K562 (cell line): ENCODE measurements at places on chromosomes 3 and 15.

DNA sequence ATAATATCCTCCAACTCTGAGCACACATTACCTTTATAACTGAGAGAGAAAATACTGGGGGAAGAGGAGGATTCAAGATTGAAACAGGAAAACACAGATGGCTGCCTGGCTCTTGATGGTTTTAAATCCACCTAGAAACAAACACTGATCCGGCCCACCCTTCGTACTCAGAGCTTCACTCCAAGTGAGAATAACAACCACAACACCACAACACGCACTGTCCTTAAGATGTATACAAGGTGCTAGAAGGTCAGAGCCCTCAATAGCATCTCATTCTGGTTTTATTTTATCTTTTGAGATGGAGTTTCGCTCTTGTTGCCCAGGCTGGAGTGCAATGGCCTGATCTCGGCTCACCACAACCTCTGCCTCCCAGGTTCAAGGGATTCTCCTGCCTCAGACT, 9.9 kb downstream of the IP6K2 start:
- H3K27me3 ChIP-seq: no peaks in the 10 kb centered on the region
- no peaks in the 10 kb centered on the region; the same call in 1 of the 2 replicates for H3K4me1 ChIP-seq
- no peak for DNase-seq
- H3K4me3 ChIP-seq: no peak overlapping the region
- H3K36me3 ChIP-seq: peaks cover 55% of the 10 kb centered on the region; the same call in 2 of the 3 replicates

- no peak for DNase-seq
- no peaks in the 10 kb centered on the region for H3K36me3 ChIP-seq
- no peak overlapping the region for H3K27ac ChIP-seq
- no peaks in the 10 kb centered on the region for H3K4me1 ChIP-seq
Measured at GRCh38 chr3:79587150-79587549, 180.6 kb downstream of the ROBO1 start.

GRCh38 chr3:140117096-140117526, 182.1 kb downstream of the CLSTN2 start:
- no peaks in the 10 kb centered on the region for H3K27me3 ChIP-seq
- no peak overlapping the region for H3K27ac ChIP-seq
- no peaks in the 10 kb centered on the region for H3K36me3 ChIP-seq

- no peaks in the 10 kb centered on the region for H3K27me3 ChIP-seq
- no peak overlapping the region for H3K27ac ChIP-seq
- H3K4me1 ChIP-seq: no peaks in the 10 kb centered on the region
- no peak overlapping the region for H3K4me3 ChIP-seq
Measured at GRCh38 chr15:61339516-61339915, 110.4 kb upstream of the RORA start.
